ENCODE measurements at places on chromosomes 4 and X. TPM values are rescaled to one million over a fixed set of nuclear protein-coding genes. Genes with fewer than 3 reads are reported as not detected.

GRCh38 chr4:25011135-25011866 is 19.4 kb downstream of the LGI2 start:
- no peak overlapping the region for H3K4me3 ChIP-seq
- H3K36me3 ChIP-seq, result no peaks in the 10 kb centered on the region
- H3K27ac ChIP-seq, result no peak overlapping the region
- DNase-seq, result no peak
- H3K27me3 ChIP-seq, result no peaks in the 10 kb centered on the region

- H3K27me3 ChIP-seq, result no peaks in the 10 kb centered on the region
- H3K36me3 ChIP-seq, result peaks cover 8% of the 10 kb centered on the region
- no peak overlapping the region for H3K4me3 ChIP-seq
- no peak overlapping the region for H3K27ac ChIP-seq
- DNase-seq, result no peak
- H3K4me1 ChIP-seq, result no peaks in the 10 kb centered on the region
Observed at GRCh38 chr4:94660614-94661013, 97.1 kb upstream of the BMPR1B start.

DNA sequence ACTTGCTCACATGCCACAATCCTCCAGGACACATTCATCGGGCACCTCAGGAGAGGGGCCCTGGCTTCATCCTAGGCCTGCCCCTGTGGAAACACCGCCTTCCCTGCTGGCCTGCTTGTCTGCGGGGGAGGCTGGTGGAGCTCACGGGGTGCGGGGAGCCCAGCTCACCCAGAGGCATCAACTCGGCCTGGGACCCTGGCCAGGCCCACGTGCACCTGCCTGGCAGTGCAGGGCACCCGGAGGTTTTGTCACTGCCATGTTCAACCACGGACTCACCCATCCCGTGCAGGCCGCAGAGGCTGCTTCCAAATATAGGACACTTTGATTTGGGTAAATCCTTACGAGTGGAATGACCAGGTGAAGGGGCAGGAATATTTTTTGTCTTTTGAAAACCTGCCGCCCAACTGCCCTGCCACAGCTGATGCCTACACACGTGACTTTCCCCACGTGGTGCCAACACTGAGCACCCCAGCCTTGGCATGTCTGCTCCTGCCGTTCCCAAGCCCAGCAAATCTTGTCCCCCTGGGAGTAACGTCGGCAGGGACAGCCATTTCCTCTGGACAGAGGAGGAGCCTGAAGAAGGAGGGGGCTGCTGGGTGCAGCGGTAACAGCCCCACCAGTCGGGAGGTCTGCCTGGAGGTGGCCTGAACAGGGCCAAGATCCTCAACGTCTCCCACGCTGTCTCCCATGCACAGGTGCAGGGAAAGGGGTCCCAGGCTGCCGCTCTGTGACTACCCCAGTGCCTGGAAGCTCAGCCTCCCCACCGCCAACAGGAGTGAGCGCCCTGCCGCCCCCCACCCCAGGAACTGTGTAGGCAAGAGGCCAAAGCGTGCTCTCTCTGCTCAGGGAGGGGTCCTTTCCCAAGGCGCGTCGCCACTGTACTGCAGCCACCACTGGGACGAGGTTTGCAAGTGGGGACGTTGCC is 8.5 kb downstream of the MXD4 start:
- H3K4me1 ChIP-seq, result no peaks in the 10 kb centered on the region
- H3K27me3 ChIP-seq, result no peaks in the 10 kb centered on the region
- peaks cover 16% of the 10 kb centered on the region for H3K36me3 ChIP-seq
- DNase-seq, result peak; percentile 15
- no peak overlapping the region for H3K27ac ChIP-seq
- H3K4me3 ChIP-seq, result no peak overlapping the region

DNA sequence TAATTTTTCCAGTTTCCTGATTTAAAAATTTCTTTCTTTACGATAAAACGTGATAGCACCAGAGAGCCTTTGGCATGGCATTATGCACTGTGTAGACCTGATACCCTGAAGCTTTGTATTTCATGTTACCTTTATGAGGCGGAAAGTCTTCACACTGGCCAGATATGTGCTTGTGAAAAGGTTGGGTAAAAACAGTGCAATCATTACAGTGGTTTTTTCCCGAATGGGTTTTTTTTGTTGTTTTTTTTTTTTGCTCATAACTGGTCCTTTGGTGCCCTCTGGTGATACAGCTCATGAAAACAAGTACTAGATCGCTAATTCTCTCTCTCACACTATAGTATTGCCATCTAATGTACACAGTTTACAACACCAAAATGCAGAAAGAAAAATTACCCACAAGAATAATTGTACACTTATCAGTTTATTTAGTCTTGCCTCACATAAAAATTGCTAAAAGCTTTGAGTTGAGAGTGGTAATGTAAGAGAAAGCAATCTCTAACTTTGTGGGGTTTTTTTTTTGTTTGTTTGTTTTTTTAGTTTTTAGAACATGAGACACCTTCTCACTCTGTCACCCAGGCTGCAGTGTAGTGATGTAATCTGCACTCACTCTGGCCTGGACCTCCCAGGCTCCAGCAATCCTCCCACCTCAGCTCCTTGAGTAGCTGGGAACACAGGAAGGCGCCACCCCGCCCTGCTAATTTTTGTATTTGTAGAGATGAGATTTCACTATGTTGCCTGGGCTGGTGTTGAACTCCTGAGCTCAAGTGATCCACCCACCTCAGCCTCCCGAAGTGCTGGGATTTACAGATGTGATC is 21.3 kb downstream of the SPCS3 start:
- no peaks in the 10 kb centered on the region for H3K4me1 ChIP-seq
- DNase-seq, result no peak
- H3K27me3 ChIP-seq, result no peaks in the 10 kb centered on the region
- no peaks in the 10 kb centered on the region for H3K36me3 ChIP-seq
- no peak overlapping the region for H3K4me3 ChIP-seq

Gene MAMLD1
- total RNA-seq, result 0.93 TPM

Gene NALF2
- total RNA-seq, result 0.72 TPM

Measured in colonic mucosa (tissue), 4 donors.